ENCODE measurements at places on chromosomes 6 and 20. TPM values are rescaled to one million over a fixed set of nuclear protein-coding genes. Genes with fewer than 3 reads are reported as not detected.

DNA sequence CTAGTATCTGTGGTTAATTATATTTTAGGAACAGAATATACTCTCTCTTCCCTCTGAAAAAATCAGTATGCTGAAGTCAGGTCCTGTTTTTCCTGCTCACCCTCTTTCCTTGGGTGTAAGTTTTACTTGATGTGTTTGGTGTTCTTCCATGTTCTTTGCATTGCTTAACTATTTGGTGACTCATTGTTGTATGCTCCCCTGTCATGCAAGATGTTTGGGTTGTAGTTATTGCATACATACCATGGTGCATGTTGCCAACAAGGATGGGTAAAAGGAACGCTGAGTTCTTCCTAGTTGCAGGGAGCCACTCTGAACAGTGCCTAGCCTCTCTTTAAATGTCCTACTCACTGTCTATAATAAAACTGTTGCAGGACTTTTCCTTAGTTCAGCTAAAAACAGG lies 207.9 kb upstream of the LAMP5 start:
- H3K27ac ChIP-seq, result no peak overlapping the region
- DNase-seq, result no peak
- no peaks in the 10 kb centered on the region for H3K36me3 ChIP-seq
- H3K4me3 ChIP-seq, result no peak overlapping the region
- H3K4me1 ChIP-seq, result 0 out of 2 replicates have a peak, but pooled peaks cover 5% of the 10 kb centered on the region

- H3K4me3 ChIP-seq, result peak within 1 kb of the TSS; percentile 72
- no peaks in the 10 kb centered on the region for H3K27me3 ChIP-seq
- H3K36me3 ChIP-seq, result peaks cover 1% of the 10 kb centered on the region
- H3K27ac ChIP-seq, result peak within 1 kb of the TSS; percentile 57
- peaks cover 18% of the 10 kb centered on the region for H3K4me1 ChIP-seq
Observed at GRCh38 chr20:58692579-58693225, at the start of gene NPEPL1. Gene NPEPL1 (plus strand): TSS chr20:58692800. CDS start chr20:58692901, 101 bp downstream.

DNA sequence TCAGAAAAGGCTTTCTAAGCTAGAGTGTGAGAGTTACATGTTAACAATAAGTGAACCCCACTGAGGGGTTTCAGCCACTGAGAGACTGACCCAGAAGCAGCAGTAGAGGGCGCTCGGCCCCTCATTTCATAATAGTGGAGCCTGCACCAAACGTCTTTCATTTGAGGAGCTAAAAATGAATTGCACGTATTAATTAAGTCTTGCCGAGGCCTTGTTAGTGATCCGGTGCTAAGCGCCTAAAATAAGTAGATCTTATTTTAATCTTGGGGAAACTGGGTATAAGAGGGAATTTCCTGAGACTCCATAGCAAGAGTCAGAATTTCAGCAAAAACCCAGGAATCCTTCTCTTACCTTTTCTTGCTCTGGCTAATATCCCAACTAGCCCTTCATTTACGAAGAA lies 209.7 kb downstream of the FARS2 start:
- H3K27me3 ChIP-seq, result no peaks in the 10 kb centered on the region
- no peaks in the 10 kb centered on the region for H3K4me1 ChIP-seq
- H3K27ac ChIP-seq, result no peak overlapping the region

DNA sequence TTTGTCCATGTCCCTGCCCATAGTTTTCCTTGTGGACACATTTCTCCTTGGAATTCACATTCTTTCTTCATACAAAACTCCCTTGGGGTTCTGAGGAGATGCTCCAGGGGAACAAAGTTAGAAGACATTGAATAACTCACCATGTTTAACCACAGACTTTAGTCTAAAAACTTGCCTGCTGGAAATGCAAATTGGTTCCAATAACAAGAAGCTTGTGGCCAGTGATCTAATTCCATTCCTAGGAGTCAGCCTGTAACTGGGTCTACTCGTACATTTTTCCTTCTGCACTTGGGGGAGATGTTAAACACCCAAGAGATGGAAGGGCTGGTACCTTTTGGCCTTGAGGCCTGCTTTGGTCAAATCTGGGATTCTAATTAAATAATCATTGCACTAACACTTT lies 60.2 kb downstream of the SCML4 start:
- H3K4me1 ChIP-seq, result no peaks in the 10 kb centered on the region
- H3K27me3 ChIP-seq, result no peaks in the 10 kb centered on the region
- H3K27ac ChIP-seq, result no peak overlapping the region
- no peaks in the 10 kb centered on the region for H3K36me3 ChIP-seq

GRCh38 chr20:25706793-25707192 lies 10.1 kb upstream of the ZNF337 start:
- H3K36me3 ChIP-seq, result no peaks in the 10 kb centered on the region
- no peak for DNase-seq
- H3K4me3 ChIP-seq, result no peak overlapping the region
- peaks cover 5% of the 10 kb centered on the region for H3K4me1 ChIP-seq

DNA sequence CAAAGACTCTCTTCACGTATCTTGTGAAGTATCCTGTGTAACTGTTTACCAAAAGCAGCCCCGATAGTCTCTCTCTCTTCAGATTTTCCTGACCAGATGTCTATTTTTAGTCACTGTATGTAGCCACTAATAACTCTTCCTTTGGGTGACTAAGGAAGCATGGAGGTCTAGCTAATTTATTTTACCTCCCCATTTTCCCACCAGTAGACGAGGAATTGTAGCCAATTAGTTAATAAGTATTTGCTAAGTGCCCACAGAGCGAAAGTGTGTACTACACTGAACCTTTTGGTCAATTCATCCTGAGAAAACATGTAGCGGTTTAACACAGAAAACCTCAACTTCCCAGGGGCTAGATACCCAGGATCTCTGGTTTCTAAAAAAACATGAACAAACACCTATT lies 180.6 kb downstream of the TBX18 start:
- H3K27ac ChIP-seq, result no peak overlapping the region
- no peaks in the 10 kb centered on the region for H3K27me3 ChIP-seq
- no peaks in the 10 kb centered on the region for H3K36me3 ChIP-seq
- DNase-seq, result no peak

DNA sequence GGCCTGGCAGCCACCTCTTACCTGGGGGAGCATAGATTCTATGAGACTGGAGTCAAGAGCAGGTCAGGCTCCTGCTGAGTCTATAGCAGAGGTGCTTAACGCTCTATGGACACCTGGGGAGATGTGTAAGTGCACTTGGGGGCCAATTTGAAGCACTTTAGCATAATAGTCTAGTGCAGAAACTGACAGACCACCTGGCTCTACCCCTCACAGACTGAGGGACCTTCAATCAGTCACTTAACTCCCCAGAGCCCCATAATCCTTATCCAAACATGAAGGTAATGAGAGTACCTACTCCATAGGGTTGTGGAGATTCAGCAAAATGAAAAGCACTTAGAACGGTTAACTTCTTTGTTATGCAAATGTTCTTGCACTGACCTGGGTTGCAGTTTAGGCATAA lies 87.3 kb upstream of the SLC22A16 start:
- H3K27me3 ChIP-seq, result no peaks in the 10 kb centered on the region
- no peak overlapping the region for H3K27ac ChIP-seq
- no peak for DNase-seq
- H3K36me3 ChIP-seq, result no peaks in the 10 kb centered on the region
- no peak overlapping the region for H3K4me3 ChIP-seq
- H3K4me1 ChIP-seq, result 0 out of 2 replicates have a peak, but pooled peaks cover 7% of the 10 kb centered on the region

GRCh38 chr20:50991076-50991475 lies 31.8 kb downstream of the KCNG1 start:
- H3K27me3 ChIP-seq, result no peaks in the 10 kb centered on the region
- no peaks in the 10 kb centered on the region for H3K36me3 ChIP-seq
- no peak for DNase-seq
- H3K4me1 ChIP-seq, result no peaks in the 10 kb centered on the region
- H3K27ac ChIP-seq, result no peak overlapping the region

DNA sequence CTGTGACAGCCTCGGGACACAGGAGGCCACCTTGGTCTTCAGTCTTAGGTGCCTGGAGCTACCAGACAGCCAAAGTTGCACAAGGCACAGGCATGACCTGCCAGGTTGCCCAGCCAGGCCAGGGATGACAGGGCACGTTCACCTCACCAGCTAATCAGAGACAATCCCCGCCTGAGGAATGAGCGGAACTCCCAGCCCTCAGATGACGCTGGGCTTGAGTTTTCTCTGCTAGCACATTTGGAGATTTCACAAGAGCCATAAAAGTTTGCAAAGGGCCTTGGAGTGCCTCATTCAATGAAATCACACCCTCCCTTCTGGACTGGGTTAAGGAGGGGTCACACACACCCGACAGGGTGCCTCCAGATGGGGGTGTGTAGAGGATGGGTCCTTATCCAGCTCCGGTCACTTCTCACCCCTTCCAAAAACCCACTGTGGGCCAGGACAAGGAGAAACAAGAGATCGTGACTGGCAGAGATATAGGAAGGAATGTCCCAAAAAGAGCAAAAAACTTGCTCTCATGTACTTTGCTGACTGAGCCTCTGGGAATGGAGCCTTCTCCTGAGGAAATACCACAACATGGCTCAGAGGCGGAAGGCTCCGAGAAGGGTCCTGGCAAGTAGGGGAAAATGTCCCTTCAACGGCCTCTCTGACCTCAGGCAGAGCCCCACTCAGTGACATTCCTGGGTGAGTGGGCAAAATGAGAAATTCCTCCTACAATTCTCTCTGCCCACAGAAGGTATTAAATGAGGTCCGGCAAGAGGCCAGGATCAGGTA lies 121.6 kb downstream of the ISM1 start:
- peaks cover 54% of the 10 kb centered on the region for H3K4me1 ChIP-seq
- no peaks in the 10 kb centered on the region for H3K36me3 ChIP-seq
- no peaks in the 10 kb centered on the region for H3K27me3 ChIP-seq
- no peak overlapping the region for H3K4me3 ChIP-seq
- H3K27ac ChIP-seq, result peak overlapping the region; percentile 93

DNA sequence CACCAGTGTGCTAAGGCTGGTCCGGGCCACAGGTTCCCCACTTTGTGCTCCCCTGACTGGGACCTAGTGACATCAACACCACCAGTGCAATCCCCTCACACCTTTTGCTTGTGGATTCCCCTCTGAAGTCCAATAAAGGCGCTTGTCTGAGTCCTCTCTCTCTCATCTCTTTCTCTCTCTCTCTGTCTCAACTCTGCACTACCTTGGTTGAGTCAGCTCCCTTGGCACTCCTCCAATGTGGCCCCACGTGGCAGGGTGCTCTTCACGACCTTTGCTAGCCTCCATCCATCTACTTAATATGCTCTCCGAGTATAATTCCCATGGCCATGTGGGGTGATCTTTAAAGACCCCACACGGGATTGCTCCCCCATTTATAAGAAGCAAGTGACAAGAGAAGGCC lies 385.0 kb downstream of the CD83 start:
- peaks cover 22% of the 10 kb centered on the region for H3K4me1 ChIP-seq
- H3K36me3 ChIP-seq, result no peaks in the 10 kb centered on the region
- no peak overlapping the region for H3K4me3 ChIP-seq
- DNase-seq, result no peak
- H3K27ac ChIP-seq, result no peak overlapping the region
- H3K27me3 ChIP-seq, result no peaks in the 10 kb centered on the region

GRCh38 chr6:170229851-170230519 lies 60.9 kb downstream of the DLL1 start:
- no peak overlapping the region for H3K27ac ChIP-seq

DNA sequence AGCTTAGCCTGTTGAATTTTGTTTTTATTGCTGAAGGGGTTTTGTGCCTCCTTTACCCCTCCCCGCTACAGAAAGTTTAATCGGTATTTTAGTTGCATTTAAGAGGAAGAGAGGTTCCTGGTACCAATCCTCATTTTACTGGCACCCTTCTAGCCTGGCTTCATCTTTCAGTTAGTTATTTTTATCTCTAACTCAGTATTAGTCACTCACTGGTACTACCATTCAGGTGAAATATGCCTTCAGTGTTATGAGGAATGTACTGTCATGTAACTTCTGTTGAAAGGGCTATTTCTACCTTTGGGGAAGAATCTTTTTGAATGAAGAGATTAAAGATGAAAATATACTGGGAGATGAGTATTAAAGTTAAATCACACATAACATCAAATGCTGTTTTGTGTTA lies 211.8 kb downstream of the CDKAL1 start:
- H3K36me3 ChIP-seq, result no peaks in the 10 kb centered on the region
- H3K27me3 ChIP-seq, result no peaks in the 10 kb centered on the region
- H3K27ac ChIP-seq, result no peak overlapping the region
- no peak for DNase-seq
- H3K4me3 ChIP-seq, result no peak overlapping the region

The DLL1 gene
- total RNA-seq, result 6.6 TPM

DNA sequence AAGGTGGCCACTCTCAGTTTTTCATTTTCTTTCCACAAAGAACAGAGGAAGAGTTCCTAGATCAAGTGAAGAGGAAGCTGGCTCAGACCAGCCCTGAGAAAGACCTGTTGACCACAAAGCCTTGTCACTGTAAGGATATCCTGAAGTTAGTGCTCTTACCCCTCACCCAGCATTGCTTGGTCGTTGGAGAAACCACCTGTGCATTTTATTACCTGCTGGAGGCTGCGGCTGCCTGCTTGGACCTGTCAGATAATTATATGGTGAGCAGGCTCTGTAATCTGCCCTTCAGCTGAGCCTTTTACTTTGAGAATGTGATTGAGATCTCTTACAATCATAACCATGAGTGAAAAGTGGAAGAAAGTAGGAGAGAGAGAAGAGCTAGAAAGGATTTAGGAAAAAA lies 21.9 kb downstream of the TREML1 start:
- H3K36me3 ChIP-seq, result no peaks in the 10 kb centered on the region
- no peak for DNase-seq

- no peaks in the 10 kb centered on the region for H3K4me1 ChIP-seq
- no peaks in the 10 kb centered on the region for H3K36me3 ChIP-seq
- no peak overlapping the region for H3K27ac ChIP-seq
- no peak overlapping the region for H3K4me3 ChIP-seq
Observed at GRCh38 chr6:151131324-151132007, 108.3 kb upstream of the AKAP12 start.

- peaks cover 14% of the 10 kb centered on the region for H3K4me1 ChIP-seq
- peaks cover 15% of the 10 kb centered on the region for H3K36me3 ChIP-seq
- no peak for DNase-seq
Observed at GRCh38 chr20:57395111-57395966, 4.1 kb downstream of the RBM38 start.

DNA sequence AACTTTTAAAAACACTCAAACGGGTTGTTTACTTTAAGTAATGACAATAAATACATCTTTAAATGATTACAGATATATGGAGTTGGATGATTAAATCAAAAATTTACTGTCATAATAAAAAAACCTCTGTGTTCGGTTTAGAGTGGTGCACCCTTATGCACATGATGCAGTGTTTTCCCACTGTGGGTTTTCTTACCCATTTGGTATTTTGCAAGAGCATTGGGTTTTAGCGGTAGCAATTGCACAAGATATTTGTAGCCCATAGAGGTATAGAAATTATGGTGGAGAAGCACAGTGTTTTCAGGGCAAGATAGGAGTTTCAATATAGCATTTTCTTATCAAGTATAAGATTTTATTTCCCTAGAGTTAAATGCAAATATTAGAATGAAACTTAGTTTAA lies 410.8 kb upstream of the PLCB4 start:
- H3K4me1 ChIP-seq, result 0 out of 2 replicates have a peak, but pooled peaks cover 7% of the 10 kb centered on the region
- H3K4me3 ChIP-seq, result no peak overlapping the region
- no peaks in the 10 kb centered on the region for H3K36me3 ChIP-seq
- no peak for DNase-seq

The BPIFB1 gene
- total RNA-seq, result not detected

DNA sequence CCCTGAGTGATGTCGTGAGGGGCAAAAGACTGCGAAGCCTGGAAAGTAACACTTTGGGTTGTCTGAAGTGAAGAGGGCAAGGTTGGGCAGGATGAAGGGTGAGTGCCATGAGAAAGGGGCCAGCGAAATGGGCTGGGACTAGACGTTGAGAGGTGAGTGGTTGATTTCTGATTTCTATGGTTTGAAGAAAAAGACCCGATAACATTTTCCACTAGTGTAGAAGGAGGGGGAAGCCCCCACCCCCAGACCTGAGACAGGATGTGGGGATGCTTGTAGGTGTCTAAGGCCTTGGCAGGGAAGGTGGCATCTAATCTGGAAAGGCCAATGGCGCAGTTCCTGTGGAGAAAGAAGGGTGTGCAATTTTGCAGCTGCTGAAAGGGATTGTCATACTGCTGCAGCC lies 25.3 kb upstream of the KIF3B start:
- no peak for DNase-seq
- no peaks in the 10 kb centered on the region for H3K36me3 ChIP-seq
- peaks cover 22% of the 10 kb centered on the region for H3K4me1 ChIP-seq
- H3K27me3 ChIP-seq, result no peaks in the 10 kb centered on the region

The R3HDML gene
- total RNA-seq, result not detected

All from Caco-2 (cell line).